EH (cell line): ENCODE measurements at places on chromosomes 6 and 20.
A peak's percentile ranks its signal among the peaks of the same experiment; 100 is the strongest.

GRCh38 chr6:41600499-41601247 lies 37.6 kb upstream of the MDFI start:
- no peak for DNase-seq

GRCh38 chr20:31566319-31566657 lies 38.8 kb upstream of the ID1 start:
- no peak for DNase-seq

GRCh38 chr6:162262466-162263196 lies 464.9 kb downstream of the PRKN start:
- DNase-seq: no peak

GRCh38 chr20:6768228-6769140 lies 998 bp downstream of the BMP2 start:
- peak; percentile 25 for DNase-seq

DNA sequence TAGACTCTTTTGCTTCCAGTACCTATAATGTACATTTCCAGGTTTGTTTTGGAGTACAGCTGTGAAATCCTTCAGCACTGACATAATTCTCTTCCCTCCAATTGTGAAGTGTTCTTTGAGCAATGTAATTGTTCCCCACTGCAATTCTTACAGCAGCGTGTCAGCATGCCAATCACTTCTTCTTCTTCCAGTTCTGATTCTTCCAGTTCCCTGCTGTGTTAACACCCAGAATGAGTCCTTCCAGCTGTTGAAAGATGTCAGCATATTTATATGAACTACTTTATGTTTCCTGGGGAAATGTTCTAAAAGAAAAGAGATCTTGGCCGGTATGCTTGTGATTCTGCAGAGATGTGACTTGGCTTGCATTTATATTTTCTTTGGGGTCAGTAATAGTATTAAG lies 213.9 kb downstream of the UNC5CL start:
- DNase-seq: no peak

- no peak for DNase-seq
Measured at GRCh38 chr6:10613723-10614122, 80.7 kb downstream of the C6orf52 start.

- peak; percentile 81 for DNase-seq
Measured at GRCh38 chr6:98834060-98835031, at the start of gene POU3F2. TSS of gene POU3F2 (plus strand) at chr6:98834574. CDS start at chr6:98834874, 300 bp downstream.

- DNase-seq: no peak
Measured at GRCh38 chr6:143555582-143555981, 44.1 kb upstream of the FUCA2 start.

- DNase-seq: no peak
Measured at GRCh38 chr20:23928788-23929187, 49.2 kb upstream of the CST5 start.

DNA sequence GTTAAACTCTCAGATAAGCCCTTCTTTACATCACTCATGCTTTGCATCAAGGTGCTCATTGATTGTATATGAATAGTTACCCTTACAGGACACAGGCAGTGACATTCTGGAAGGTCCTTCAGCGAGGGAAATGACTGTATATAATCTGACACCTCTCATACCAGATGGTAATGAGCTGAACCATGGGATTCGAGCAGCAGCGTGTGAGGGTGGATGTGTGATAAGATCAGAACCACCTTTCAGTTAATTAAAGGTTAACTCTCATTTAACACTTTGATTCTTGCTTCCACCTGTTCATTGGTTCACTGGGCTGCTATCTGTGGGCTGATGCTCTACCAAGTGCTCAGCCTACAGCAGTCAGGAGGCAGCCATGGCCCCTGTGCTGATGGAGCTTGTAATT lies 24.2 kb downstream of the NEDD9 start:
- DNase-seq: no peak

DNA sequence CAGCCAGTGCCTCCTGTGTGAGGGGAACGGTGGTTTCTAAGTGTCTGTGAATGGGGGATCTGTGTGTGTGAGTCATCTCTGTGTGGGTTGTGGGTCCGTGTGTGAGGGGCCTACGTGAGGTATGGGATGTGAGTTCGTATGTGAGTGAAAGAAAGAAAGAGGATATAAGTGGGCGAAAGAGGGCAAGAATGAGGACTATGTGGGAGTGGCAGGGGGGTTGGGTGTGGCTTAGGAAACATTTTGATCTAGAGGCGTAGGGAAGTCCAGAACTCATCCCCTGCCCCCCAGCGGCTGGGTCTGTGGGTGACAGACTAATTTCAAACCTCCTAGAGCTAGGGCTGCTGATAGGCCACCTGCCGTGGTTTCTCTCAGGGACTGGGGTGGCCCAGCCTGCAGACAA lies 35.5 kb downstream of the DHX35 start:
- no peak for DNase-seq

GRCh38 chr6:117138425-117138824 lies 126.9 kb upstream of the VGLL2 start:
- no peak for DNase-seq

DNA sequence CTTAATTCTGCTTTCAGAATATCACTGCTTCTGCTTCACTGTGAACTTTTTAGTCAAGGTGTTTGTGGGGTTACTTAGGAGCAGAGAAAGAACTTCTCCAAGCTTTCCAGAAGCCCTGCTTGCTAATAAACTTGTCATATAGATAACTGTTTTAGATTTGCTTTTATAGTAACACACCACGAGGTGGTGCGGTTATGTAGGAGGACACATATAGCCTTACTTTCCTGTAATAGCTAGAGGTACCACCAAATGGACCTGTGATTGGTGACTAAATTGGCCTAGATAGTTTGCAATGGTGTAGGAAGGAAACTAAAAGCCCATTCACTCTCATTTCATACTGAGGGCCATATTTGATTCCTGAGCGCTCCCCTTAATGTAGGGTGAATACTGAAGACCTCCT lies 52.3 kb upstream of the BCLAF1 start:
- DNase-seq: no peak

- DNase-seq: no peak
Measured at GRCh38 chr6:23243854-23244253, 674.5 kb downstream of the HDGFL1 start.

DNA sequence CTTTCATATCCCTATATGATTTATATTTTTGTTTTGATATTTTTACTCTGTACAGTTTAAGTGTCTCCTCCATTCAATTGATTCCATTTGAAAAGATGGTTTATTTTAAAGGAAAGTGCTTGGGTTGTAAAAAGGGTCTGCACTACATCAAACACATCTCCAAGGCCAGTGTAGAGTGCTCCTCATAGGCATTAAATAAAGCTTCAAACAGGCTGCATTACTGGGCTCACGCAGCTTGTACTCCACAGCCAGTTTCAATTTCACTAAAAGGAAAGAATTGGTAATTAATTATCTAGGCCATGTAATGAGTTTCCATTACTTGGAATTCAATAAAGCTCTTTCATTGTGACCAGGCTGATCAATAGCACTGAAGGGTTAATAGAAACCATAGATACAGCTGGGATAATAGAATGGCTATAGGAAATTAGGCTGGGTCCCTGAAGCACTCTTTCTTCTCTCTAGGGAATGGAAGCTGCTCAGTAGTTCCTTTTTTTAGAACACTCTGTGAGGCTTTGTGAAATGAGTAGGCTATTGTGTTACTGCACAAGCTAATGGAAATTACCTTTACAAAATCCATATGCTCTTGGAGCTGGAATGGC lies 442.2 kb downstream of the RNF144B start:
- no peak for DNase-seq

DNA sequence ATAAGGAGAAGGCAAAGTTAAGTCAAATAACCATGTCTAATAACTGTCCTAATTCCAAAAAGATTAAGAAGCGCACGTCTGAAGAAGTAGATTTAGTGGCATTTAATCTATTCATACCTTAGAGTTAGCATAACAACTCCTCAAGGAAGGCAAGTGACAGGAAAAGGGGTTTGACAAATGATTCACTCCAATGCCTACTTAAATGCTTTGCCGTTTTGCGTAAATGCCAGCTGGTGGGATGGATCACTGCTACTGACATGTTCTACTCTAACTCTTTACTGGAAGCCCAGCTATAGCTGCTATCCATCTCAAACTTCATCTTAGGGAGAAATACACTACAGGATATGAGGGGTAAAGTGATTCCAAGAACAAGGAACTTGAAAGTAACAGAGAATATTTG lies 347.3 kb upstream of the RUNX2 start:
- DNase-seq: no peak

DNA sequence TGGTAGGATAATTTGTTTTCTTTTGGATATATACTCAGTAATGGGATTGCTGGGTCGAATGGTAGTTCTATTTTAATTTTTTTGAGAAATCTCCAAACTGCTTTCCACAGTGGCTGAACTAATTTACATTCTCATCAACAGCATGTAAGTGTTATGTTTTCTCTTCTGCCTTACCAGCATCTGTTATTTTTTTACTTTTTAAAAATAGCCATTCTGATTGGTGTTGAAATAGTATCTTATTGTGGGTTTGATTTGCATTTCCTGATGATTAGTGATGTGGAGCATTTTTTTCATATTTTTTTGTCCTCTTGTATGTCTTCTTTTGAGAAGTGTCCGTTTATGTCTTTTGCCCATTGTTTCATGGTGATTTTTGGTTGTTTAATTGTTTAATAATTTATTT lies 11.9 kb downstream of the HINT3 start:
- DNase-seq: no peak

DNA sequence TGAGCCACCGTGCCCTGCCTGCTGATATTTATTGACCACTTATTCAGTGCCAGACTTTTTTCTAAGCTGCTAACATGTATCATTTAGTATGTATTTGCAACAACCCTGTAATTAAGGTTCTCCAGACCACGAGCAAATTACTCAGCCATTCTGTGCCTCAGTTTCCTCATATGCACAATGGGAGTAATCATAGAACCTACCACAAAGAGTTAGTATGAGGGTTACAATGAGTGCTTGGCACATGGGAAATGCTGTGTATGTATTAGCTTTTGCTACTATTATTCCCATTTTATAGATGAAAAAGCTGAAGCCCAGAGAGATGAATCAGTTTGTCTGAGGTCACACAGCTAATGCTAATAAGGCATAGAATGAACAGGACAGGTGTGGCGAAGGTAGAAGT lies 20.0 kb upstream of the SLC9A8 start:
- DNase-seq: no peak

DNA sequence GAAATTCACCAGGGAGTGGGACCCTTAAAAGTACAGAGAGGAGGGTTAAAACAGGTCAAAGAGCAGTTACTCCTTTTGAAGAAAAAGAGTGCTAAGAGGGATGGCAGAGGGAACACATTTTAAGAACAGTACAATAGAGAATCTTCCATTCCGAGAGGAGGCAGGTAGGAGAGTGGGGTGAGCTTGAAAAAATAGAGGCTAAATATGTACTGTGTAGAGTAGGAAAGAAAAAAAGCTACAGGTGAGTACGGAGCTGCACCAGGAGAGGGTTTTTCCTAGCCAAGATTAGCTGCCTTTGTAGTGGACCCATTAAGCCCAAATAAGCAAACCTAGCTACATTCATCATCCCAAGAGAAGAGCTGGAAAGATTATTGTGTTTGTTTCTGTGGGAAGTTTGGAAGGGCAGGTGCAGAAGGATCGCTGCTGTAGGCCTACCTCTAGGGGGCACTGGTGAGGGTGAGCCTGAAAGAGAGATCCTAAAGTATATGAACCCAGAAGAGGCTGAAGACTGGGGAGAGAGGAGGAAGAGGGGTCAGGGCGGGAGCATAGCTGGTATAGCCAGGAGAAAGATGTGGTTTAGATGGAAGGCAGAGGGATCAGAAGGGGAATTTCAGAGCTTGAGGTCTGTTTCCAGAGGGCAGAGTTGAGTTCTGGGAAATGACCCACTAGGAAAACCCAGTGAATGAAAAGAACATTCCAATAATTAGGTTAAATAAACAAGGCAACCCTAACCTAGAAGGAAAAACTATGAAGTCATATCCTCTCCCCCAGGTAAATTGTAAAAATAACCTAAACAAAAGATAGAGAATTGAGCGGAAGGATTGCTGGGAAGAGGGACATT lies 50.2 kb upstream of the HINT3 start:
- DNase-seq: peak; percentile 60
